ENCODE measurements at places on chromosomes 4 and X.

DNA sequence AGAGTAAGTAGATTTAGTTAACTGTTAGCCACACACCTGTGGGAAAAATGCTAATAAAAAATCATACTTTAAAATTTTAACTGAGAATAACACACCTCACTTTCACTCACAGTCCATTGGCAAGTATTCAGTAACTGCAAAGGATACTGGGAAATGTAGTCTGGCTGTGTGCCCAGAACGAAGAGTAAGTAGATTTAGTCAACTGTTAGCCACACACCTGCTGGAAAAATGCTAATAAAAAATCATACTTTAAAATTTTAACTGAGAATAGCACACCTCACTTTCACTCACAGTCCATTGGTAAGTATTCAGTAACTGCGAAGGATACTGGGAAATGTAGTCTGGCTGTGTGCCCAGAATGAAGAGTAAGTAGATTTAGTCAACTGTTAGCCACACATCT, 178.4 kb upstream of the NWD2 start:
- no peak for DNase-seq

- DNase-seq, result no peak
Observed at GRCh38 chr4:122606364-122607043, 14.4 kb downstream of the IL21 start.

GRCh38 chrX:12771445-12772069, 19.7 kb upstream of the PRPS2 start:
- no peak for DNase-seq

DNA sequence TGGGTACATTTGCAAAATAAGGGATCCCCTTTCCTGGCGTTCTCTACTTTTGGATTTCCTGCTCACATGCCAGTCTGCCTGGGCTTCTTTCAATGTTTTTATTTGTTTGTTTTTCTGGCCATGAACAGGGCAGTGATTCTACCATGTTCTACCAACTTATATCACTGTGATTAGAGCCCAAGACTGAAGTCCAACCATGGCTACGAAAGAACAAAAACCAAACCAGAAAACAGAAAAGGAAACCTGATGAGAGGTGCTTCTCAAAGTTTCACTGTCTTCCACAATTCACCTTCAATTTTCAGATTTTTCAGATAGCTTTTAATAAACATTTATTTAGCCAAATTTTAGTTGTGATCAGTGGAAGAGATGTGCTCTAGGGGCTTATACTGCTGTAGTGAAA, 187.6 kb upstream of the TACR3 start:
- no peak for DNase-seq

- no peak for DNase-seq
Observed at GRCh38 chrX:138775517-138775916, 64.0 kb upstream of the FGF13 start.

DNA sequence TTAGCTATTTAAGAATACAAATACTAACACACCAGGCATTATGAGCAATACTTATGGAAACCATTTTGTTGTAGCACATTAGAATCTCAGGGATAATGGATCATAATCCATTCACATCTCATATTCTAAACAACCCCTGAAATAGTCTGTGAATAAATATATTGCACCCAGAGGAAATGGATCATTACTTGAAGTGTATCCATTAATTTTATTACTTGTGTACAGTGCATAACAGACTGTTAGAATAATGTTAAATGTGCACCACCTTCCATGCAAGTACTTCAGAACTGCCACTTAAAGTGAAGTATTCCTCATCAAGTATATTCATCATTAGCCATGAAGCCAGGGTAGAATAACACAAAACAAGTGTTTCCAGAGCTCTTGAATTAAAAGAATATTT, 715.5 kb downstream of the DMD start:
- DNase-seq, result no peak

DNA sequence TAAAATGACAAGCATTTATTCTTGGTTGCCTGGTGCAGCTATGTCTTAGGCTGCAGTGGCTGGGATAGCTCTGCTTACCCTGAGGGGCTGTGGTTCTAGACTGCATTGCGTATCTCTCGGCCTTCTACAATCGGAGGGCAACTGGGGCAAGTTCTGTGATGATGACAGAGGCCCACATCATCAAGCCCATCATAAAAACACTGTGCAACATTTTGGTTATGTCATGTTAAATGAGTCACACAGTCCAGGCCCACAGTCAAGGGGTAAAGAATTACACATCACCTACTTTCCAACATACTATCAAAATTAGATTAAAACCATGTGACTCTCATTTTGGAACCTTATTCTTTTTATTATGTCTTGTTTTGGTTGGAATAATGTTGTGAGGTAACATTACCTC, 120.2 kb upstream of the GUCY1A1 start:
- no peak for DNase-seq

DNA sequence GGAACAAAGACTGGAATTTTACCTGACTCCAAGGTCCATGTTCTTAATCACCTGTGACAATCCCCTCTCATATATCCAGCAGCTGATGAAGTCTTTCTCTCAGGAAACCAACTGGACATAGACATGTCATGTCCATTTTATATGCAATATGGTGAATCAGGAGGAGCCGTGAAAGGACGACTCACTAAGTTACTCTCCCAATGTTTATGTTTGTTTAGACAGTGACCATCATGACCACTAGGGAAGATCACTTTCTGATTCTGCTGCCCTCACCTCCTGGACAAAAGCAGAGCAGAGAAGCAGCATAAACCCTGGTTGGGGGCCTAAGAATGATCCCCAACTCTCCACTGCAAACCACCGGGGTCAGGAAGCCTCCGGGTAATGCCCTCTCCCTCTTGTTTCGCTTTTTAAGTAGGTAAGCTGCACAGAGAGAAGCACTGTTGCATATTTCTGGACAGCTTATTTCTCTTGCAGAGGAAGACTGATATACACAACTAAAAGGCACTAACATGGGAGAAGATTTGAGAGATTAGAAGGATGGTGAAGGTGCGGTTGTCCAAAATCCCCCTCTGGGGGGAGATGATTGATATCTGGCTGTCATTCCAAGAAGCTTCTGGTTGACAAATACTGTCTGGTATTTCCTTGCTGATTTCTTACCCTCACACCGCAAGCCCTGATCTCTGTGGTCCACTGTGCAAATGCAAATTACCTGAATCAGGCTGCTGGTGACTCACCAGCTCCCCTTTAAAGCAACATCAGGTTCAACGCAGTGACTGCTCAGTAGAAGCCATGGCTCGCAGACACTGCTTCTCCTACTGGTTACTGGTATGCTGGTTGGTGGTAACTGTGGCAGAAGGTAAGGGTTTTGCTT, at the start of gene ODAPH:
Gene ODAPH (plus strand): TSS at position 773 of the 871 bp plus-strand sequence. CDS start 17 bp downstream, at position 790.
- peak; percentile 61 for DNase-seq

- no peak for DNase-seq
Observed at GRCh38 chrX:74550295-74550802, 64.1 kb downstream of the RLIM start.

GRCh38 chr4:157045507-157046127, 30.3 kb upstream of the GLRB start:
- DNase-seq, result peak; percentile 45

DNA sequence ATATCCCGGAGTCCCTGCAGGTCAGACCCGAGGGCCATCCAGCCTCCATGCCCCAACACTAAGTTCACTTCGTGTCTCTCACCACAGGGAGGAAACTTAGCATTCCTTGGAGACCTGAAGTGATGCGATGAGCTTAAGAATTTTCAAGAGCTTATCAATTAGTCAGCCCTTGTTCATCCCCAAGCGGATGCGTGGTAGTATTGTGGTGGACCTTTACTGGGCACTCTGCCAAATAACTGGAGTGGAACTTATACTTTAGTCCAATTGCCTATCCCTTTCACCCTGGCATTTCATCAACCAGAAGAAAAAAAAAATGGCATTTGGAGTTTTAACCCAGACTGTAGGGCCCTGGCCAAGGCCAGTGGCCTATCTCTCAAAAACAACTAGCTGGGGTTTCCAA, 137.1 kb downstream of the RELL1 start:
- peak; percentile 85 for DNase-seq

- no peak for DNase-seq
Observed at GRCh38 chrX:63673896-63674295, 111.1 kb downstream of the ARHGEF9 start.

- DNase-seq, result no peak
Observed at GRCh38 chr4:152346526-152346925, 189.4 kb downstream of the FBXW7 start.

GRCh38 chr4:182604161-182604622, 313.0 kb downstream of the DCTD start:
- peak; percentile 58 for DNase-seq

DNA sequence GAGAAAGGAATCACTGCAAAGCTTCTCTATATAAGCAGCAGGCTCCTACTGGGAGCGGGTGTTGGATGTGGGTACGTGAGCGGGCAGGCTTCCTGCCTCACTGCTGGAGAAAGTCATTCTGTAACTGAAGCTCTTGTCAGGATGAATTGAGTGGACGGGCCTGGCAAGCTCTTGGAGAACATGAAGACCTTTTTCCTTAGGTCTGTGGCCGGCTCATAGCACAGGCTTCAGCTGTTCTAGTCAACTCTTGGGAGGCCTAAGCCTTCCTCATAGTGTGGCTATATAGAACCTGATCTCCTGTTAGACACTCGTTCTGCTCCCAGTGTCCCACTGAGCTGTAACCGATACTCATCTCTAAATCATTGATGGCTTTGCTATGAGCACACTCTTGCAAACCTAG, 108.2 kb upstream of the GPC4 start:
- DNase-seq, result no peak

DNA sequence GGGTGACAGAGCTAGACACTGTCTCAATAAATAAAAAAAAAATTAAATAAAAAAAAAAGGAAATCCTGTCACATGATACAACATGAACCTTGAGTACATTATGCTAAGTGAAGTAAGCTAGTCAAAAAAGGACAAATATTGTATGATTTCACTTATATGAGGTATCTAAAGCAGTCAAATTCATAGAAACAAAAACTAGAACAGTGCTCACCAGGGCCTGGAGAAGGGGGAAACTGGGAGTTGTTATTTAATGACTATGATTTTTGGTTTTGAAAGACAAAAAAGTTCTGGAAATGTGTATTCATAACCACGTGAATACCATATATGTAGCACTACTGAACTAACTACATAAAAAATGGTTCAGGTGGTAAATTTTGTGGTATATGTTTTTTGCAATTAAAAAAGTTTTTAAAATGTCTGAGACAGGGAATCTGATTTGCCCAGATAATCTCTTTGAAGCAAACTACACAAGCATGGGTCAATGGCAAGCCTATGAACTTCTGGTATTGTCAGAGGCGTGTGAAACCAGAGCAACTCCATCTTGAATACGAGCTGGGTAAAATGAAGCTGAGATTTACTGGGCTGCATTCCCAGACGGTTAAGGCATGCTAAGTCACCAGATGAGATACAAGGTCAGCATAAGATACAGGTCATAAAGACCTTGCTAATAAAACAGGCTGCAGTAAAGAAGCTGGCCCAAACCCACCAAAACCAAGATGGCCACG, 42.3 kb downstream of the ANAPC10 start:
- DNase-seq, result no peak

DNA sequence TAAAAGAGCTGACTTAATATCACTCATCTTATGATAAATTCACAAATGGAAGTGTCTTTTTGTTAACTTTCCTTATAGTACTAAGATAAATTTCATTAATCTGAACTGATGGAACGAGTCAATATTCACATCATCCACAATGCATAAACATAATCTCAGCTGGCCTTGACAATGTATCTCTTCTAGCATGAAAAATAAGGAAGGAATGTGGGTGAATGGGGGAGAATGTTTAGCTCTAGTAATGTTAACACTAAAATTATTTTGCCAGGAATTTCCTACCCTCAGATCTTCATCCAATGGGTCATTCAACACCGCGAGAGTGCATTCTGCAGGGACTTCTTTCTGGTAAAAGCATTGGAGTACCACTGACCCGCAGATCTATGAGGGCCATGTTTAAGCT, 15.8 kb downstream of the TRPC3 start:
- DNase-seq, result no peak

- DNase-seq, result no peak
Observed at GRCh38 chr4:81343536-81343935, 128.2 kb downstream of the RASGEF1B start.

DNA sequence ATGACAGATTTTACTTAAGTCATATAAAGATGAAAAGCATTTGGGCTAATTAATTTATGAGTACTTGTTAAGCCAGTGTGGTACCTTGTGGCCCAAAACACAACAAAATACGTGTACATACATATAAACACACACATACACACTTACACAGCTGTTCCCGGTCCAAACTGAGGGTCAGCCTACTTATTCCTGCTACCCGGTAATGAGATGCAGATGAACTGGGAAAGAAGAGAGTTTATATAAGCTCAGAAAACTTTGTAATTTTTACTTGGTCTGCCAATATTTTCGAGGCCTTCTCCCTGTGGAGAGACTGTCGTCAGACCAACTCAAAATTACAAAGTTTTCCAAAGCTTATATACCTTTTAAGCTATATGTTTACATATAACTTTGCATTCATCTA, 25.8 kb upstream of the PBDC1 start:
- DNase-seq, result no peak

GRCh38 chr4:164192844-164193243, 561.1 kb upstream of the SMIM31 start:
- DNase-seq, result no peak

DNA sequence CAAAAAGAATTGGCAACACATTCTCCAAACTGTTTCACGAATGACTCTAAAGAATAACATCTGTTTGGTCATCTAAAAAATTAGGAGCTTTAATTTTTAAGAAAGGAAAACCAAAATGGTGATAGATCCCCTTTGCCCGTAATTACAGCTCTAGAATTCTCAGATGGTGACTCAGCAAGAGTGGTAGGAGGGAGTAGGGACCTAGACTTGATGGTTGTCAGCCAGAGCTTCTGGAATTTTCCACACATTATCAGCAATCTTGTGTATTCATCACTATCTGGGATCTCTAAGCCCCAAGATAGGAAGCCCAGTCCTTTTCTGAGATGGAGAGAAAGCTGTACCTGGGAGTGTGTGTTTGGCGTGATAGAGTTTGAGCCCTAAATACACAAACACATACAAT, 103.9 kb upstream of the RAB40AL start:
- no peak for DNase-seq

- no peak for DNase-seq
Observed at GRCh38 chrX:153876112-153876491, 9.9 kb downstream of the L1CAM start.

DNA sequence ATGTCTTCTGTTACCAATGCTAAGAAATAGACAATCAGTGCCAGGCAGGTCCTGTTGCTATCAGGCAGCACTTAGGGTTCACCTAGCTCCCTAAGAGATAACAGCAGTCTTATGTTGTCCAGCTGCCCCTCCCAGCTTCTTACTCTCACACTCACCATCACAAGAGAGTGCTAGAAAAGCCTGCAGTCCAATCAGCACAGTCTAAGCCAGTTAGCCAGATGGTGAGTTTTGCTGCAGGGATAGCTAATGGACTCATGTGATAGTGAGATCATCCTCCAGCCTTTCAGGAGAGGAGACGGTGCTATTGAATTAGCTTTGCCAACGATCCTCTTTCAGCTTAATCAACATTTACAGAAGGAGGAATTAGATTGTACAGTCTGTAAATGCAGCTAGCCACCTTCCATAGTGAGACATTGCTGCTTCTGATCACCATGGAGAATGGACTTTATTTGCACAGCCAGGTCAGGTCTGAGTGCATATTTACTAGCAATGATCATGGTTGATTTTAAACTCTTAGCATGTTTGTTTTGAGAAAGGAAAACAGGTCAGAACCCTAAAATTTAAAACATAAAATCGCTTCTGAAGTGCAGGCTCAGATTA, 438.3 kb downstream of the CENPC start:
- no peak for DNase-seq

All from non-pigmented ciliary epithelial cell (primary cell).